K562 (cell line): ENCODE measurements at places on chromosomes 5 and 9. TPM values are rescaled to one million over a fixed set of nuclear protein-coding genes. Genes with fewer than 3 reads are reported as not detected.

DNA sequence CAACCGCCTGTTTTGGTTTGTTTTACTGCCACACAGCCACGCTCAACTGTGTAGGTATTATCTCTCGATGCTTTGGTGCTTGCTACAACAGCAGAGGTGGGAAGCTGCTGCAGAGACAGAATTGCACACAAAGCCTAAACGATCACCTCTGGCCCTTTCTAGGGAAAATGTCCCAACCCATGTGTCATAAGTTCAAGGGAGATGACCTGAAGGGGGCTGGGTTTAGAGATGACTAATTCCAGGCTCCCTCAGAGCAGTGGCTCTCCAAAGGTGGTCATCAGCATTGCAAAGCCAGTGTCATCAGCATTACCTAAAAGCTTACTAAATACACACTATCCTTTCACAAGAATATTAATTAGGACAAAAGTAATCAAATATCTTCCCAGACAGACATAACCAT lies 10.9 kb downstream of the ZNF622 start:
- DNase-seq, result peak; percentile 35

Gene GRM6
- not detected in 2 replicates for total RNA-seq

DNA sequence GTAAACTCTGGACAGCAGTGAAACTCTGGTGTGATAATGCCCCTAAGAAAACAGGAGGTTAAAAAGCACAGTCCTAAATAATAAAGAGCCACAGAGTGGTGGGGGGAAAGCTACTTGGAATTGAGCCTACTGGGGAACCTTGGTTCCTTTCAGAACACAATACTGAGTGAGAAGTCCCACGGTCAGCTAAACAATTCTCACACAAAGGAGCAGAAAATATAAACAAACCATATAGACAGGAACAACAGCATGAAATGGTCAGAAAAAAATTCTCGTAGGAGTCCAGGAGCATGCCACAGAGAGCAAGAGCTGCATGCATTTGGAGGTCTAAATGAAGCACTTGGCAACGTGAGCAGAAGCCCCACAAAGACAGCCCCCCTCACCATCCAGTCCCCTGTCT lies 56.0 kb downstream of the TEK start:
- no peak for DNase-seq

- DNase-seq, result no peak
Observed at GRCh38 chr9:86454701-86455615, 100.7 kb upstream of the TUT7 start.
